ENCODE measurements at places on chromosomes 5 and 9. TPM values are rescaled to one million over a fixed set of nuclear protein-coding genes. Genes with fewer than 3 reads are reported as not detected.

Gene HCN1
- 0.29 TPM for total RNA-seq

Gene GABRA6
- total RNA-seq, result not detected

Gene CCDC152
- 0.96 TPM for total RNA-seq

Gene CKMT2
- total RNA-seq, result 3.7 TPM

Gene KIAA0825
- 7.9 TPM for total RNA-seq

Gene CMBL
- total RNA-seq, result 9.2 TPM

Gene QRFP
- not detected for total RNA-seq

Gene NR5A1
- total RNA-seq, result not detected

DNA sequence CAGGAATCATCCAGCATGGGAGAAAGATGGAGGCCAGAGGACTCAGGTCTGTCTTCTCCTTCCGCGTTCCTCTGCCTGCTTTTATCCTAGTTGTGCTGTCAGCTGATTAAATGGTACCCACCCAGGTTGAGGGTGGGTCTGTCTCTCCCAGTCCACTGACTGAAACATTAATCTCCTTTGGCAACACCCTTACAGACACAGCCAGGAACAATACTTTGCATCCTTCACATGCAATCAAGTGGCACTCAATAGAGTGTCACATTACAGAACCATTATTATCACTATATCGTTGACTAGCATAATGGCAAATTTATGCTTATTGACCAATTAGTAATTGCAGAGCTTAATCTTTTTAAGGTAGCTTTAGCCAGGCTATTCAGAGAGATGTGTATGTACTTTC, 64.8 kb downstream of the UNC13B start:
- no peak overlapping the region for H3K27ac ChIP-seq
- no peaks in the 10 kb centered on the region for H3K4me1 ChIP-seq
- no peak overlapping the region for H3K4me3 ChIP-seq
- no peaks in the 10 kb centered on the region for H3K27me3 ChIP-seq

- no peak overlapping the region for H3K27ac ChIP-seq
- no peaks in the 10 kb centered on the region for H3K36me3 ChIP-seq
- no peaks in the 10 kb centered on the region for H3K27me3 ChIP-seq
- DNase-seq, result no peak
- H3K4me1 ChIP-seq, result no peaks in the 10 kb centered on the region
These were observed 39.9 kb downstream of the DOCK8 start for GRCh38 chr9:254516-254915.

- peaks cover 3% of the 10 kb centered on the region for H3K4me1 ChIP-seq
- H3K27ac ChIP-seq, result no peak overlapping the region
- DNase-seq, result no peak
- no peaks in the 10 kb centered on the region for H3K36me3 ChIP-seq
- H3K4me3 ChIP-seq, result no peak overlapping the region
These were observed 4.1 kb upstream of the MCCC2 start for GRCh38 chr5:71582945-71583584.

- no peak for DNase-seq
- no peak overlapping the region for H3K4me3 ChIP-seq
These were observed 48.4 kb upstream of the AFAP1L1 start for GRCh38 chr5:149223081-149223848.

GRCh38 chr5:109723606-109724005, 33.9 kb downstream of the MAN2A1 start:
- H3K36me3 ChIP-seq, result no peaks in the 10 kb centered on the region
- H3K27me3 ChIP-seq, result no peaks in the 10 kb centered on the region
- H3K4me1 ChIP-seq, result no peaks in the 10 kb centered on the region
- no peak overlapping the region for H3K27ac ChIP-seq
- H3K4me3 ChIP-seq, result no peak overlapping the region

- H3K4me1 ChIP-seq, result no peaks in the 10 kb centered on the region
- no peaks in the 10 kb centered on the region for H3K36me3 ChIP-seq
- no peak for DNase-seq
- H3K27me3 ChIP-seq, result no peaks in the 10 kb centered on the region
These were observed 10.8 kb upstream of the BICD2 start for GRCh38 chr9:92775466-92775865.

GRCh38 chr9:99690573-99690972, 131.1 kb upstream of the NR4A3 start:
- no peaks in the 10 kb centered on the region for H3K27me3 ChIP-seq
- DNase-seq, result no peak
- H3K27ac ChIP-seq, result no peak overlapping the region
- no peaks in the 10 kb centered on the region for H3K36me3 ChIP-seq

DNA sequence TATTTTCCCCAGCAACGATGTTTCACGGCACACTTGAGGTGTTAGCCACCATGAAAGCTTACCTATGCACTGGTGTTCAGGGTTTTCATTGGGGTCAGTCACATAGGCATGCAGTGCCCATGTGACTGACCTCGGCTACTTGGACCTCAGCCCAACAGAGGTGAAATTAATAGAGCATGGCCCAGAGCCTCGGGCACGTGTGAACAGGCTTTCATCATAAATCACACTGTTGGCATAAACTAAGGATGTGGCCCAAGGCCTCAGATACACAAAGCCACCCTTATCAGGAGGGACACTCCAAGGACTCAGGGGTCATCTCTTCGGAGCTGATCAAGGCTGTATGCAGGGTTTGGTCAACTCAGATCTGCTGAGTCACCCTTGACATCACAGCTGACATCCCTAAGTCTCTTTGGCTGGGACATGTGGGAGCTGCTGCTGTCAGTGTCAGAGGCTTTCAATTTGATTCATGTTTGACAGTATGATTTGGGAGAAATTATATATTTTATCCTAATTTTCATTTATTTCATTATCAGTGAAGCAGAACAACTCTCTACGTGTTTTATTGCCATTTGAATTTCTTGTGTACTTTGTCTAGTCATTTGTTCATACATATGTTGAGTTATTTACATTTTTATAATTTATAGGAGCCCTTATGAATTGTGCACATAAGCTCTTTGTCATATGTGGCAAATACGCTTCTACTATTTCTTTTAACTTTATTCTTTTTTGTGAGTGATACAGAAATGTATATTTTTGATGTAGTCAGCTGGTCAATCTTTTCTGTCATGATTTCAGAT, 59.7 kb upstream of the ANKRD33B start:
- H3K4me1 ChIP-seq, result no peaks in the 10 kb centered on the region
- no peak overlapping the region for H3K4me3 ChIP-seq
- H3K36me3 ChIP-seq, result no peaks in the 10 kb centered on the region
- no peak overlapping the region for H3K27ac ChIP-seq
- H3K27me3 ChIP-seq, result no peaks in the 10 kb centered on the region
